ENCODE measurements at places on chromosomes 12 and 14. TPM values are rescaled to one million over a fixed set of nuclear protein-coding genes. Genes with fewer than 3 reads are reported as not detected.

The CEP170B gene
- polyA plus RNA-seq = 4.2 TPM

The SLC4A8 gene
- 6.6 TPM for polyA plus RNA-seq

The PLEKHG3 gene
- 6.4 TPM for polyA plus RNA-seq

The ZNF410 gene
- 55.3 TPM for polyA plus RNA-seq

The LIN7A gene
- 10.4 TPM for polyA plus RNA-seq

The CIROP gene
- 0.07 TPM for polyA plus RNA-seq

The MYO1A gene
- not detected for polyA plus RNA-seq

The TTC9 gene
- polyA plus RNA-seq = 0.04 TPM

The GZMH gene
- polyA plus RNA-seq = not detected

The CIDEB gene
- 0.31 TPM for polyA plus RNA-seq

The GARIN6 gene
- polyA plus RNA-seq = not detected

The OR6C2 gene
- polyA plus RNA-seq = not detected

The ACOT2 gene
- polyA plus RNA-seq = 30.5 TPM

Measured in AG04450 (cell line).